ENCODE measurements at places on chromosomes 11 and 22.

- DNase-seq: no peak
Observed at GRCh38 chr11:72613977-72614376, 60.2 kb downstream of the PDE2A start.

GRCh38 chr22:25060522-25061071, 108.1 kb downstream of the KIAA1671 start:
- DNase-seq: no peak

DNA sequence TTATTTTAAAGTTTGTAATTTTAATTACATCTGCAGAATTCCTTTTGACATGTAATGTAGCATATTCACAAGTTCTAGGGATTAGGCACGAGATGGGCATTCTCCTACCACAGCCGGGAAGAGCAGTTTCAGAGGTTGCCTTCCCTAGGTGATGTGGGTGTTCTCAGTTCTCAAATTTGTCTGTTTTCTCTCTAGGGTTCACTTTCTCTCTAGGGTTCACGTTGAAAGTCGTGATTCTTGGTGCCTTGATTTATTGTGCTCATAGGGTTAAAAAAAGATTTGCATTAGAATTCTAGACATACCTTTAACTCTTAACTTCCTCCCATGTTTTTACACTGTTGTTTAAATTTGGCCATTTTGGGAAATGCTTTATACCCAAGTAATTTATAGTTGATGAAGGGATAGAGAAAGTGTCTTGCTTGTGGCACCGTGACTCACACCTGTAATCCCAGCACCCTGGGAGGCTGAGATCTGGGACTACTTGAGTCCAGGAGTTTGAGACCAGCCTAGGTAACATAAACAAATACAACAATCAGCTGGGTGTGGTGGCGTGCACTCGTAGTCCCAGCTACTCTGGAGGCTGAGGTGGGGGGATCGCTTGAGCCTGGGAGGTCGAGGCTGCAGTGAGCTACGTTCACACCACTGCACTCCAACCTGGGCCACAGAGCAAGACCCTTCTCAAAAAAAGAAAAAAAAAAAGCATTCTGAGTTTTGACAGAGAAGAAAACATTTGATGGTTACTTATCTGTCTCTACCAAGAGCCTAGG, 3.6 kb downstream of the MED15 start:
- no peak for DNase-seq

- no peak for DNase-seq
Observed at GRCh38 chr22:17787241-17787640, 13.0 kb upstream of the BID start.

GRCh38 chr11:114678125-114679036, at the start of gene NXPE2:
TSS of gene NXPE2 (plus strand) at chr11:114678527. CDS start at chr11:114678576, 49 bp downstream.
- DNase-seq: no peak

- DNase-seq: no peak
Observed at GRCh38 chr11:22477312-22477711, 139.1 kb downstream of the SLC17A6 start.

GRCh38 chr11:119610836-119611426, 118.1 kb downstream of the NECTIN1 start:
- no peak for DNase-seq

DNA sequence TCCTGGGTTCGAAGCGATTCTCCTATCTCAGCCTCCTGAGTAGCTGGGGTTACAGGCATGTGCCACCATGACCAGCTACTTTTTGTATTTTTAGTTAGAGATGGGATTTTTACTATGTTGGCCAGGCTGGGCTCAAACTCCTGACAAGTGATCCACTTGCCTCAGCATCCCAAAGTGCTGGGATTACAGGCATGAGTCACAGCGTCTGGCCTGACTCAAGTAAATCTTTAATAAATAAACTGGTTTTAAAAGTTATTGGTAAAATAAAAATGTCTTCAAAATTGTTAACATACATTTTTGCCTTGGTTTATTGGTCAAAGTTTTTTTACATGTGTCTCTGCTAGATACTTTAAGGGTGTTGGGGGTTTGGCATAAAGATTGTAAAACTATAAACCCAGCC, 7.3 kb upstream of the PES1 start:
- DNase-seq: no peak

DNA sequence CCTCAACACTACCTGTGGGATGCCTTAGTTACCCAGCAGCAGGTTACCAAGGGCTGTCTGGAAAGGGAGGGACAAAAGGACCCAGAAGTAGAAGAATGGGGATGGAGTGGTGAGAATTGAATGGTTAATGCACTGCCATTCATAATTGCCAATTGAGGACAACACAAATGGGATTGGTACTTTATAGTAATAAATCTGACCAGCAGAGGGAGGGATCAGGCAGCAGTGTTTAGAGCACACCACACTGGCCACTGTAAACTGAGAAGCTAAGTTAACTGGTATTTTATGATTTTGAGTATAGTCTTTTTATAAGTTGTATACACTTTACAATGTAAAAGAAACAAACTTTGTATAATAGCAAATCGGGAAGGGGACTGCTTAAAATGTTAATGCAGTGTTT, 10.7 kb downstream of the TBRG1 start:
- DNase-seq: no peak

GRCh38 chr11:79536155-79536917, 95.5 kb upstream of the TENM4 start:
- DNase-seq: no peak

GRCh38 chr11:70910835-70911234, 341.5 kb downstream of the SHANK2 start:
- DNase-seq: no peak

DNA sequence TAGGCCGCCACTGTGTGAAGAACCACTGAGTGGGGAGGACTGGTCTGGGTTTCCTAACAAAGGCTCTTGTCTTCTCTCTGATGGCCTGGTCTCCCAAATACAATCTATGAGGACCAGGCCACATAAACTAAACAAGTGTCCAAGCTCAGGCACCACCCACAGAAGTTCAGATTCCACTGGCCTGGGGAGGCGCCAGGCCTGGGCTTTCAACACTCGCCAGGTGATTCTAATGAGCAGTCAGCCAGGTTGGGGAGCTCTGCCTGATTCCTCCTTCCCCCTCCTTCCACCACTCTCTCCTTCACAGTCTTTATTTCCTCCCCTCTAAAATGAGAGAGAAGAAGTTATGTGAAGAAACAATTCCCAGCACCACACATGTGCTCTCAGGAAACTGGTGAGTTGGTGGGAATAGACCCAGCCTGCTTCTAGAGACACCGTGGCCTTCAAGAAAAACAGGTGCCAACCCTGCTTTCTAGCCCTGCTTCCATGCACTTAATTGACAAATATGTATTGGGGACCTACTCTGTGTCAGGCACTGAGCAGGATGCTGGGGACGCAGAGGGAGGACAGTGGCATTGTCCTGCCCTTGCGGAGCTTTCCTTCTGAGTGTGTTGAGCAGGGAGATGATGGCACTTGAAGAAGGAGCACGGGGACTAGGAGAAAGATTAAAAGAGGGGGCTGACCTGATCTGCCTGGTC, 242.5 kb downstream of the TENM4 start:
- no peak for DNase-seq

GRCh38 chr22:20469110-20469868, 26.3 kb downstream of the KLHL22 start:
- DNase-seq: no peak

- no peak for DNase-seq
Observed at GRCh38 chr11:21254055-21254454, 584.7 kb downstream of the NELL1 start.

GRCh38 chr11:65778431-65778900, 2.3 kb downstream of the AP5B1 start:
- DNase-seq: no peak

DNA sequence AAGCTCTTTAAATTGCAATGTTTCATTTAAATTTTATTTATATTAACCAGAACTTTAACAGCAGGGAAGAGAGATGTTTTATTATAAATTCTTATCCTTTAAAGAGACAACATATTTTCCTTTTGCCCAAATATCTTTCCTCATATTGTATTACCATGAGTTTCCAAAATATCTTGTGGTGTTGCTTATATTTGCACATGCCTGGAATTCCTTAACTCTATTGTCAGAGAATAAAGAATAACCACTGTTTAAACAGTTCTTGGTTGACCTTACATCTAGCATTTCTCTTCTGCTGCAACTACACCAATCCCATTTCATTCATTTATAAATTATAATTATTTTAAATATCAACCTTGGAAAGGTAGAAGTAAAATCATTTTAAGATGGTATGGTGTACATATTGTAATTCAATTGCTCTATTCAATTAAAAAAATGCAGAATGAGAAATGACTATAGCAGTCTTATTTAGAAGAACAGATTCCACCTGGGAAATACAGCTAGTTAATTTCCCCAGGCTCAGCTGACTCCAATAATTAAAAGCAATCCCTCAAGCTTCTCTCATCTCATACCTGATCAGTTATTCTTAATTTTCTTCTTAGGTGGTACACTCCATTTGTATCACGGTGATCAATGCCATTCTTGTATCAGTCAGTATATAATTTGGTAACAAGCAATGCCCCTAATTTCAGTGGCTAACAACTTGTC, 923.3 kb downstream of the KCNA4 start:
- no peak for DNase-seq

DNA sequence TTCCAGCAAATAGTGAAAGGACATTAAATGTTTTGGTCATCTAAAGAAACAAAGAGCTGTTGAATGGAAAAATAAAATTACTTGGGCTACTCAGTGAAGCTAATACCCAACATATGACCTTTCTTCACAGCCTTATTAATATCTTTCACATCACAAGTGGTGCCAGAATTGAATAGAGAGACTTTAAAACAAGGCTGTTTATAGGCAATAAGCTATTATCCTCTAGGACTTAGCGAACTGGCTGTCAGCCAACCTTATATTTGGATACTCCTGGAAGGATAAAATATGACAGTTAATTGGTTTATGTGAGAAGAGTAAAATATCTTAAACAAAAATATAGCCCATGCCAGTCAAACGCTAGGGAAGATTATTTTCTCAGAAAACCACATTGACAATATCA, 225.5 kb upstream of the BLID start:
- DNase-seq: no peak

Measured in NCI-H1930 (cell line).